ENCODE measurements at places on chromosomes 7 and 10. TPM values are rescaled to one million over a fixed set of nuclear protein-coding genes. Genes with fewer than 3 reads are reported as not detected.

DNA sequence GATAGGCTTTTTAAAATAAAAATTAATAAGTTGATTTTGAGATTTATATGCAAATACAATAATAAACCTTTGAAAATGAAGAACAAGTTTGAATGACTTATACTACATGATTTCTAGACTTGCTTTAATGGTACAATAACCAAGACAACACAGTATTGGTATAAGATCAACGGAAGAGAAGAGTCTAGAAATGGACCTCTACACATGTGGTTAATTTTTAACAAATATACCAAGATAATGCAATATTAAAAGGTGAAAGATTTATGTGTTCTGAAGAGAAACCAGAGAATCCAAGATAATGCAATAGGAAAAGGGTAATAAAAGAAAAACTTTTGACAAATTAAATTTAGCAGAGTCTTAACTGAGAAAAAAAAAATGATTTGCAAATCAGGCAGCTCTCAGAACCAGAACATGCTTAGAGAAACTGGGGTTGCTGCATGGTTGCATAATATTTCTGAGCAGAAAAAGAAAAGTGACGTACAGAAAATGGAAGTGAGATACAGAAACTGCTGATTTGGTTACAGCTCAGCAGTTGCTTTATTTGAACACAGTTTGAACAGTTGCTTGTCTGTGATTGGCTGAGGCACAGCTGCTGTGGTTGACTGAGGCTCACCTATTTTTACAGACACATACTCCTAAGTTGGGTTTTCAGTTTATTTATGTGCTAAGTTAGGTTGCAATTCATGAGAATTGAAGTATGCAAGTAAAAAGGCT is 365.9 kb downstream of the CRPPA start:
- DNase-seq, result peak; percentile 72

DNA sequence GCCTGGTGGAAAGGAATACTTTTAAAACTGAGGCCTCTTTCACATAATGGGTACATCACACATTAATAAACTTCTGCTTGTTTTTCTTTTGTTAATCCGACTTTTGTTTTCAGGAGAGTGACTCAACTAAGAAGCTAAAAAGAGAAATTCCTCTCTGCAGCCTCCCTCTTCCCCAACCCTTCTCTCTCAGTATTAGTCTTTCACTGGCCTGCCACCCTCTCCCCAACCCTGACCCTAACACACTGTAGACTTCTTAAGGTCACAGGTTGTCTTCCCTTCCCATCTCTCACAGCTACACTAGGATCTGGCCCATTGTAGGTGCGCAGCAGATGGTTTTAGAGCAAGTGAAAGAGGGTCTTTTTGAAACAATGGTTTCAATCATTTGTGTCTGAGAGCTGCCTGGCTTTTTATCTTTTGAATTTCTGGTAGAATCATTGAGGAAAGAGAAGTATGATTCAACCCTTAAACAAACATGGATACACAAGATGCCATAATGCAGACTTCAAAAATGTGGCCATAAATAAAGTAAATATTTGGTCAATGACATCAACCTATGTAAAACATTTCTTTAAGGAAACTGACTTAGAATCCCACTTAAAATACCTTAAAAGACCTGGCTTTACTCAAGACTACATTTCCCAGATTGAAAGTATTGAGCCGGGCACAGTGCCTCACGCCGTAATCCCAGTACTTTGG is 17.9 kb upstream of the FFAR4 start:
- no peak for DNase-seq

- DNase-seq, result peak; percentile 95
Measured at GRCh38 chr10:68598978-68599770, 39.0 kb downstream of the TET1 start.

LDB3 gene
- 137 TPM for total RNA-seq

DNA sequence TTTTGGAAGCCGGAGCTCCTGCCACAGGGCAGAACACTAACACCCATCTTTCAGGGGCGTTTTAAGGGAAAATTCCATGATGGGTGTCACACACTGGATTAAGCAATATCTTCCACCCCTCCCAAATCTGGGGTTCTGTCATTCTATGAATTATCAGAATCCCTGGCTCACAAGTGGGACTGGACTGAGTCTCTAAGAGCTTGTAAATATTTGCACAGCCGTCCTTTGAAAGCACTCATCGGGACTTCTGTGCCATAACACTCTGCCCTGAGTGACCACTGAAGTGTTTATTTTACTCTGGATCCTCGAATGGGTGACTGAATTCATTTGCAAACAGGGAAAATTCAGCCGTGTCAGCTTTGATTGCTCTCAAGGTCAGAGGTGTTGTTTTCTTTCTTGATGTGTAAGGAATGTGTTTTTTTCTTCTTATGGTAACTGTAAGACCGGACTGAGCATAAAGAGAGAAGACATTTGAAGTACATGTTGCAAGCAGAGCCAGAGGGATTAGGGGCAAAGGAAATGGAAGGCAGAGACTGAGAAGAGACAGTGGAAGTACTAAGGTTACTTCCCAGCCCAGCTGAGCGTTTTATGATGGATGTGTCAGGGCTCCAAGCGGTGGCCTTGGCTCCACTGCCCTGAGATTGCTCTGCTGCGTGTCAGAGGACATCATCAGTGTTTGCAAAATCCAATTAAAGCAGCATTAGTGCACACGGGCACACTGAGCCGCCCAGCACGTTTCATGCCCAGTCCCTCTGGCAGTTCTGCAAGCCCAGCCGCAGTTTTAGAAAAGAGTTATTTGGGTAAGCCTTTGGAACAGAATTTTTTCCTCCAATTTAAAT is 17.7 kb upstream of the GTPBP4 start:
- DNase-seq, result peak; percentile 42

Data from myocyte (in vitro differentiated cells).